ENCODE measurements at places on chromosomes 6 and 20.

GRCh38 chr20:1535420-1536175, 21.9 kb downstream of the SIRPD start:
- DNase-seq, result no peak

GRCh38 chr20:53940907-53941545, 129.4 kb downstream of the BCAS1 start:
- peak; percentile 92 for DNase-seq

- no peak for DNase-seq
These were observed 31.5 kb upstream of the PAQR8 start for GRCh38 chr6:52330470-52330869.

DNA sequence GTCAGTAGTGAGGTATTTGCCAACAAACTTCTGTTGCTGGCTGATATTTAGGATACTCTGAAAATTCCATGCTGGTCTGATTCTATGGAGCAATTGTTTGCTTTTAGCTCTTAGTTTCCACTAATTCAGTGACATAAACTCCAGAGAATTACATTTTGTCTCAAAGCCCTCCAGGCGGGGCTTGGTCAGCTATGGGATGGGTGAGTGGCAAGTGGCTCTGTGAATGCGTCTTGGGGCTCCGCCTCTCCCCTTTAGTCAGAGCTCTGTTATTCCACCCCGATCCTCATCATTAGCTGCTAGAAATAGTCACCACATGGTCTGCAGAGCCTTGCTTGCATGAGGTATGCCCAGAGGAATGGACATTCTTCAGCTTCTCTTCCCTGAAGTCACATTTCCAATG, 540.6 kb downstream of the QKI start:
- DNase-seq, result peak; percentile 96

DNA sequence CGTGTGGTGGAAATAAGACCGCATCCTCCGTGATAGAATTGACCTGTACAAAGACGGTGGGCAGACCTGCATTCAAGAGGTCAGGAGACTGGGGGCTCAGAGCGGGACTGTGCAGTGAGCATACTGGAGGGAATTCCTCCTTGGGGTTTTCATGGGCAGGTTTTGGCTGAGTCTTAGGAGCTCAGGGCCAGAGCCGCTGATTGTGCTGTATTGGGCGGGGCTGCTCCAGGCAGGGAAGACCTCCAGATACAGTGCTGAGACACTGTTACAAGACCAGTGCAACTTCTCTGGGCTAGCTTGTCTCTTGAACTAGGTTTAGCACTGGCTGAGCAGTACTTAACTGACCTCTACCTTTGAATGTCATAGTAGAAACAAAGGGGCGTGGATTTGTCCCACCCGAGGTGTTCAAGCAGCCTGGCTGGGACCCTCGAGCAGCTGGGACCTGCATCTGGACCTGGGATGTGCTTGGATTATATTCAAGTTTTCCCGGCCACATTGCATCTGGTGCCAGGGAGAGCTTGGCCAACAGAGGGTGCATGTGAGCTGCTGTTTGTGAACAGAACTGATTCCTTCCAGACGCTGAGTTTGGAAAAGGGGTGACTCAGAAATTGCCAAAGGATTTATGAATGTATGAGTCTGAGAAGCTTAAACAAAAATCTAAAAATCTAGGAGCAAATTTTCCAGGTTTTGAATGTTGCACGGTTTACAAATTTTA, 33.4 kb upstream of the SLC22A1 start:
- DNase-seq, result peak; percentile 86

- no peak for DNase-seq
These were observed 68.8 kb downstream of the PFDN4 start for GRCh38 chr20:54276577-54277169.

DNA sequence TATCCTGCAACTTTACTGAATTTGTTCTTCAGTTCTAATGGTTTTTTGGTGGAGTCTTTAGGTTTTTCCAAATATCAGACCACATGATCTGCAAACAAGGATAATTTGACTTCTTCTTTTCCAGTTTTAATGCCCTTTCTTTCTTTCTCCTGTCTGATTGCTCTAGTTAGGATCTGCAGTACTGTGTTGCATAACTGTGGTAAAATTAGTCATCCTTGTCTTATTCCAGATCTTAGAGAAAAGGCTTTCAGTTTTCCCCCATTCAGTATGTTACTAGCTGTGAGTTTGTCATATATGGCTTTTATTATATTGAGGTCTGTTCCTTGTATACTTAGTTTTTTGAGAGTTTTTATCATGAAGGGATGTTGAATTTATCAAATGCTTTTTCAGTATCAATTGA, 4.3 kb downstream of the MICA start:
- DNase-seq, result peak; percentile 77

DNA sequence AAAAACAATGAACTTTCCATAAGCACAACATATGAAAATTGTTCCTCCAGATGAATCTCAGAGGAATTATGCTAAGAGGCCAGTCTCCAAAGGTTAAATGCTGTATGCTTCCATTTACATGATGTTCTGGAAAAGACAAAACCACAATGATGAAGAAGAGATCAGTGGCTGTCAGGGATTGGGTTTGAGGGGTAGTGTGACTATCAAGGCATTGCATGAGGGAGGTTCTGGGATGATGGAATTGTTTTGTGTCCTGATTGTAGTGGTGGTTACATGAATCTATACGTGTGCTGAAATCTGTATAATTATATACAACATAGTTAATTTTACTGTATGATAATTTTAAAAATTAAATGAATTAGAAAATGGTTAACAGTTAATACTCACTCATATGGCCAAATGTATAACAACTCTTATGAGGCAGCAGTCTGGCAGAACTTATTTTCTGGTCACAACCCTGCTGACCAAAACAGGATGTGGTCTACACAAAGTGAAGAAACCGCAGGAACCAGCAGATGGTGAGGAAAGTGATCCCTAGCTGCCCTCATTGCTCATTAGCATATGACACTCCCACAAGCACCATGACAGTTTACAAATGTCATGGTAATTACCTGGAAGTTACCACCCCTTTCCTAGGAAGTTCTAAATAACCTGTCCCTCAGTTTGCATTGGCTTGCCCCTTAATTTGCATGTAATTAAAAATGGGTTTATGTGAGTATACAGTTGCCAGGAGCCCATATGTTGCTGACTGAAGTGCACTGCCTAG, 31.9 kb downstream of the NSFL1C start:
- peak; percentile 62 for DNase-seq

- DNase-seq, result no peak
These were observed 452.0 kb downstream of the EPHA7 start for GRCh38 chr6:92967362-92967761.

GRCh38 chr6:152952045-152952444, 30.8 kb downstream of the FBXO5 start:
- DNase-seq, result peak; percentile 27

GRCh38 chr6:156146891-156147290, 630.3 kb upstream of the ARID1B start:
- no peak for DNase-seq

DNA sequence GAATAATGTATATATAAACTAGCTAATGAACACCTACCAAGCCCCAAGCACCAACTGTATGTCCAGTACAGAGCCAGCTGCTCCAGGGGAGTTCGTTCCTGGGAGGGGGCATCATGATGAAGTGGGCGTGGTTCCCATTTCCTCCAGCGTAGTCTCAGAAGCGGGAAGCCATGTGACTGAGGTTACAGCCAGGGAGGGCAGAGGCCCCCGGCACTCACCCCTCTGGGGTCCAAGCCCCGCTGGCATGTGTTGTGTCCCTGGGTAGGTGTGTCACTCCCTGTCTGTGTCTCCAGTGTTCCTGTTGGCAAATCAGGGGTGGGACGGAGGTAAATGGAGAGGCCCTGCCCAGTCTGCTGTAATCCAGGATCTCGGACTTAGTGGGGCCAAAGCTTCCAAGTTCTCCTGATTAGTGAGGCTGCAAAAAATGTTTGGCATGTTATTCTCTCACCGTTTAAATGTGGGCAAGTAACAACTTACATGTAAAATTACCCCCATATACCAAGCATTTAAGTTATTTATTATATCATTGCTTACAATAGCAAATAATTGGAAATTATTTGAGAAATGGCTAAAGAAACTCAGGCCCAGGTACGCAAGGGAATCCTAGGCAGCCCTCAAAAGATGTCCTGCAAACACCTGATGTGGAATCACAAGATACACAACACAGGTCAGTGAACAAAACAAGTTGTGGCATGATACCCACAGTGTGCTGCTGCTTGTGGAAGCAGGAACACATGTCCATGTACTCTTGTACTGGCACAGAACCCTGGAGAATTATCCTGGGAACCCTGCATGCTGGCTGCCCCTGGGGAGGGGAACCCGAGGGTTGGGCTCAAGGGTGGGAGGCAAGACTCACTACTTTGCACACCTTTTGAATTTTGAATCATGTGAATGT, 22.2 kb downstream of the FAM110A start:
- peak; percentile 19 for DNase-seq

DNA sequence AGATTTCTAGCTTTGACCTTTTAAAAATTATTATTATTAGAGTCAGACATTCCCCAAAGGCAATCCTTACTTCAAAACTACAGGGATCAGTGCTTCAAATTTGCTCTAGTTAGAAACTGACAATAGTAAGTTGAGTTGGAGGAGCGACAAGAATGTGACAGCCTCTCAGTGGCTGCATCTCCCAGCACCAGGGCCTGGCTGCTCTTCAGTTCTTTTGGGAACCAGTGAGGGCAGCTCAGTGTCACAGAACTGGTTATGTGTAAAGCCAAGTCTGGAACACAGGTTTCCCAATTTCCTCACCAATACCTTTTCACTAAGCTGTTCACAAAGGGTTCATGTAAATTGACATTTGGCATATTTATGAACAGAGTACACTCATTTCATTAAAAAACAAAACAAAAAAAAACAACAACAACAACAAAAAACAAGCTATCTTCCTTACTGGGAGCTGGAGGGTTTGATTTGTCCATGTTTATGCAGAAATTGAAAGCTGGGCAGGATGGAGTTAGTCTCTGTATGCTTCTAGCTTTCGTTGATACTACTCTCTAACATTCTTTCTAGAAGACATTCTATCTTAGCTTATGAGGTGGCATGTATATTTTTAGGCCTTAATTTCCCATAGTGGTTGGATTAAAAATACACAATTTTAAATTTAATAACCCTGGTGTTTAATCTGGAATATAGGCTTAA, 95.0 kb downstream of the SAMD5 start:
- no peak for DNase-seq

DNA sequence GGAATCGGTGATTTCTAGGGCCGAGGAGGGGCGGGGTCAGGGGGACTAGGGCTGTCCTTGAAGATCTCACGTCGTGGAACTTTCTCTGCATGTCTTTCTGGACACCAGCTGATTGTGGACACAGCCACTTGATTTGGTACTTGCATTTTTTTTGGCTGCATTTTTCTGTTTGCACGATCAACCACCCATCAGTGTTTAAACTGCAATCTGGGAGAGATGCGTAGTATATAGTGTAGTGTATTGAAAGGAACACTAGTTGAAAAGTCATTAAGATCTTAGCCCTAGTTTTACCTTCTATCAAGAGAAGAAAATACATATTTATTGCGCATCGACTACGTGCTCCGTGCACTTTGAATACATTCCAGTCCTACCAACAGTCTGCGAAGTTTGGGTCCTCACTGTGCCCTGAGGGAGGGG, 657 bp downstream of the NT5DC1 start:
- DNase-seq, result no peak

- DNase-seq, result no peak
These were observed 154.9 kb downstream of the OR2B2 start for GRCh38 chr6:27757307-27757706.

DNA sequence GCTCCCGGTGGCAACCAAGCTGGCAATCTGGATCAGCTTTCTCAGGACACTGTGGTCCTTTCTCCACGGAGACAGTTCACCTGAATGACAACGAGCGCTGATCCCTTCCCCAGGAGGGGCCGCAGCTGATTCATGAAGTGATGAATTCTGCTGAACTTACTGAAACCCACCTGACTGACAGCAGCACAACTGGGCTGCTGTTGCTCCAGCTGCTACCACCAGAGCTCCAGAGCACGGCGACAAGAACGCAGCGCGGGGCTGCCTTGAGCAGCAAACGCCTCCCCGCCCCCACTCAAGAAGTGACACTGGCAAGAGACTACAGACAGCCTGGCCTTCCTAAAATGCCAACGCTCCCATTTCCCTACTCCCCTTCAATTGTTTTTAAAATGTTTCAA, 10.0 kb downstream of the PXDC1 start:
- no peak for DNase-seq

- no peak for DNase-seq
These were observed 834.0 kb downstream of the MAFB start for GRCh38 chr20:39855056-39855455.

DNA sequence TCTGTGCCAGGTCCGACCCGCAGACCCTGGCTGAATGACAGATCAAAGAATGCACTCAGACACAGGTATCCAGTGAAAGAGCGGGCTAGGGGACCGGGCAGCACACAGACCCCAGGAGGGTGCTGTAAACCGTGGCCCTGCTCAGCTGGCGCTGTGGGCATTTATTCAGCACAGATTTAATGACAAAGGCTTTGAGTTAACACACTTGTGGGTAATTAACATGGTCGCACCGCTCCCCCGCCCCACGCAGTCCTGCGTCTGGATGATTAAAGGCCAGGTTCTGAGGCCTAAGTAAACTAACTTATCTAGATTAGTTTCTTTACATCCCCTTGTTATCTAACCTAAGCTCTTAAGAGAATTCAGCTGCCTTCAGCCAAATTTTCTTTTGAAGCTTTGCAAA, 3.5 kb downstream of the MAK start:
- DNase-seq, result no peak

DNA sequence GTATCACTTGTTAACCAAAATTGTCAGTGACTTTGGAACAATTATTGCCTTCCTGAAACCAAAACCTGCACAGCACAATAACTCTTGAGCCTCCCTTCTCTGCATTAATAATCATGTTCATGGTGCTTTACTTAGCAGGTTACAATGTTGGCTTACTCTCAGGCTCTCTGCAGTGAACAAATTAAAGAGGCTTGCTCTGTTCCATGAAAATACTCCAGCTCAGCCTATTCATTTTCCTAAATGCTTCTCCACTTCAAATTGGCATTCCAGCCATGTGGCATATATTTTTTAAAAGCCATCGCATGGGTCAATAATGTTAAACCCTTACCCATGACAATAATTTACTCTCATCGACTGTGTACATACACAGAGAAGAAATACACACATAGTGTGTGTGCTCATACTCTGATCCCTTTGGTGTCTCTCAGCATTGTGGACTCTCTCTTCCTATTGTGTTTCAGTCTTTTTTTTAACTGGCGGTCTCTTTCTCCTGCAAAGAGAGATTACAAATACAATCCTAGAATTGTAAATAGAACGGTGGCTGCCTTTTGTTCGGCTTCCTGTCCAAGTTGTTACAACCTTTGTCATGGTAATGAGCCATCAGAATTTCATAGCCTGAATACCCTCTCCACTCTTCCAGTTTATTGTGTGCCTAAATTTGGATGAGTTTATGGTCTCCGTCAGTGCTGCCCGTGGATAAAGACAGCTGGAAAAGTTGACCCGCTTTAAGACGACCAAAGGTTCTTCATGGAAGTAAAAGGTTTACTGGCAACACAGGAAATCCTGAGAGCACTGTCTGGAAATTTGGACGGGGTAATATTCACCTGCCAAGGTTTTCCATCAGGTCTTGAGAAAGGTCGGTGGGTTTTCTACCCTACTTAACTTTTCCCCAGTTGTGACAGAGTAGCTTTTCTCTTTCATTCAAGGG, 263.6 kb downstream of the CD83 start:
- DNase-seq, result no peak

GRCh38 chr20:49381558-49382493, 100.6 kb downstream of the KCNB1 start:
- peak; percentile 55 for DNase-seq

GRCh38 chr6:96089173-96089572, 73.4 kb downstream of the FUT9 start:
- DNase-seq, result no peak
